ENCODE measurements at places on chromosomes 4 and X.

- DNase-seq: no peak
Measured at GRCh38 chrX:139931646-139932072, 1.2 kb downstream of the ATP11C start.

DNA sequence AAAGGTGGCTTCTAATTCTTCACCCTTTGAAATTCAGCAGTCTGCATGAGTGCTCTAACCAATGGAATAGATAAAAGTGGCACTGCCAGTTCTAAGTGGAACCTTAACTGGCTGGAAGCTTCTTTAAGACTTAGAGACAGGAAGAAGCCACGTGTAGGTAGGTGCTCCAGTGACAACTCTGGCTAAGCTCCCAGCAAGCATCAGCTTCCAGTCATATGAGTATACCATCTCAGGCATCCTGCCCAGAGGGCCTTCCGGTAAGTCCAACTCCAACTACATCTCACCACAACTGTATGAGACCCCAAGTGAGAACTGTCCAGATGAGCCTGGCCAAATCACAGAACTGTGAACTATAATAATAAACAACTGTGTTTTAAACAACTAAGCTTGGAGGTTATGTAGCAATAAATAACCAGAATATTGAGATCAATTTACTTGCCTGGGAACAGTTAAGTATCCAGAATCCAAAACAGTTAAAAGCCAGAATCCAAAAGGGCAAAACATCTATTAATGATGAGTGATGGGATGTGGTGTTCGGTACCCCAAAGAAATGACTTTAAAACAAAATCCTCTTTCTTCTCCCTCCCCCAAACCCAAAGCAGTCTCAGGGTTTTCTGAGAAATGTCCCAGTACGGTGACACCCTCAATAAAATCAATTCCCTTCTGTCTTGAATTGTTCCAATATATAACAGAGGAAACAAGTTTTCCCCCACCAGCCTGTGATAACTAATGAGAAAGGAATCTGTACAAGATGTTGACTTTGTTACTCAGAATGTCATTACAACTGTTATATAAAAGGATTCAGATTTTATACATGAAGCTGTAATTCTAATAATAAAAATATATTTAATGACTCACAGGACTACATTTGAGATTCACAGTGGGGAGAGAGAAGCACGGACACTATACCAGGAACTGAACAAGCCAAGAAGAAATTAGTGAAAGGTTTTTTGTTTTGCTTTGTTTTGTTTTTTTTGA lies 4.2 kb downstream of the TSPAN5 start:
- DNase-seq: no peak

DNA sequence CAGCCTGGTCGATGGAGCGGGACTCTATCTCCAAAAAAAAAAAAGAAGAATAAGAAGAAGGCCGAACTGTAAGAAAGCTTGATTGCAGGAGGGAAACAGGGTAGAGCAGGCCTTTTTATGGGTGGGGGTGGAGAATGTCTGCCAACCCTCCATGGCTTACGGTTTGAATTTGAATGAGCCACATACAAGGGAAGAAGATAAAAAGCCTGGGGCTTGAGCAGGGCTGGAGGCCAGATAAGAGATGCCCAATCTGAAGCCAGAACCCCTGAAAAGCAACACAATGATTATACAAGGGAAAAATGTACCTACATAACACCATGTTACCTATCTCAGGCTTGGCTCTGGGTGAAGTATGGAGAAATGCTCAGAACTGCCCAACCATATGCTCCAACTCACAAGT lies 57.3 kb upstream of the TRIM2 start:
- DNase-seq: no peak

DNA sequence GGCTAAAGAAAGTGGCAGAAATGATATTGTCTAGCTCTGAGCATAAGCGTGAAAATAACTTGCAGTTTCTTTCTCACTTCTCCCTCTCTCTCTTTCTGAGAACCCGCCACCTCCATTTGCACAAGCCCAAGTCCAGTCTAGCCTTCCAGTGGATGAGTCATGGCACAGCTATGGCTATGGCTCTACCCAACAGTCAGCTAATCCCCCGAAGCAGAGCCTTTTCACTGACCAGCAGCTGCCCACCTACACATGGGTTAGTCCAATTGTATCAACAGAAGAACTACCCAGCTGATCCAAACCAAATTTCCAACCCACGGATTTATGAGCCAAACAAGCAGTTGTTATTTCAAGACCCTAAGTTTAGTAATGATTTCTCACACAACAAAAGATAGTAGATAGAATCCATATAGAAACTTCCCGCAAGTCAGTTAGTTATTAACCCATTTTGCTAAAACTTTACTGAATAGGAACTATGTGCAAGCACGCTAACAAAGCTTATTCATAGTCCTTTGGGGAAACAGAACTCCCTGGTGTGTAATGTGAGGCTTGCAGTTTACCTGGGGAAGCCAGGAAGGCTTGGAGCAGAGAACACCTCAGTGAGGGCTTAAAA lies 282.3 kb downstream of the INPP4B start:
- no peak for DNase-seq

- no peak for DNase-seq
Measured at GRCh38 chrX:56782791-56783449, 53.9 kb downstream of the NBDY start.

DNA sequence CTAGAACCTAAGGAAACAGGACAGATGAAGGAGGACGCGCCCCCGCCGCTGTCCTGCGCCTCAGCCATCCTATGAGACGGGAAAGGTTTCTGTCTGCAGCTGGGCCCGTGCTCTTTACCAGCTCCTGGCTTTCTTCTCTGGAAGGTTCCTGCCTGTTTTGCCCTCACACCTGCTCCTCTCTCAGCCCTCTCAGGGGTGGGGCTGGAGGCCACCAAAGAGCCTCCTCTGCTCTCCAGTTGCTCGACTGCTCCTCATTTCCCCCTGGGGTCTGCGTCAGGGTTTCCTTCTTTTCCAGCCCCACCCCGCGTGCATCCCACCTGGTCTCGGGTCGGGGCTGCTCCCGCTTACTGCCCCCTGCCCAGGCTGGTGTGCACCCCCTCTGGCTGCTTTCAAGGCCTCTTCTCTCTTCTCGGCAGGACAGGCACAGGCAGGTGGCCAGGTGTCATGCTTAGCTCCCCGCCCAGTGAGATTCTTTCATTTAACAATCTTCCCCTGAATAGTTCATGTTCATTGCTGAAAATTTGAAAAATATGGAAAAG lies 4.6 kb downstream of the HTT-AS start:
- no peak for DNase-seq

GRCh38 chrX:40267334-40268187 lies 169.8 kb upstream of the BCOR start:
- DNase-seq: no peak

GRCh38 chr4:127249066-127249766 lies 383.5 kb upstream of the INTU start:
- DNase-seq: no peak

- DNase-seq: no peak
Measured at GRCh38 chr4:167032871-167033270, 201.4 kb downstream of the SPOCK3 start.

DNA sequence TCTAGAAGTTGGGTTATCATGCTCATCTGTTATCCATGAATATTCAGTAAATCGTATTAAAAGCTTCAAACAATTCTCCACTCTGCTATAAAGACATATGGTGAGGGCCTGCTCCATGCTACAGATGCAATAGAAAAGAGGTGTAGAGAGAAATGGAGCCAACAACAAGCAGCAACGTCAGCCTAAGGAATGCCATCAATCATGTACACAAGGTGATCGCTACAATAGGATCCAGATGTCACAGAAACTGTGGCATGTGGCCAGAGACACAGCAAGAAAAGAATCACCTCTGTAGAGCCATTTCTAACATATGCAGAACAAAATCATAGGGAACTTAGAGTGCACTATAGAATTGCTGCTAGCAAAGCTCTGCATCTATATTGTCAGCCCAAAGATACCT lies 1188.1 kb downstream of the PCDH7 start:
- DNase-seq: no peak

GRCh38 chr4:182303847-182304246 lies 60.6 kb downstream of the TENM3 start:
- DNase-seq: no peak

GRCh38 chr4:108831886-108832285 lies 69.0 kb upstream of the ETNPPL start:
- no peak for DNase-seq

- no peak for DNase-seq
Measured at GRCh38 chrX:136215559-136215958, 35.6 kb downstream of the MAP7D3 start.

DNA sequence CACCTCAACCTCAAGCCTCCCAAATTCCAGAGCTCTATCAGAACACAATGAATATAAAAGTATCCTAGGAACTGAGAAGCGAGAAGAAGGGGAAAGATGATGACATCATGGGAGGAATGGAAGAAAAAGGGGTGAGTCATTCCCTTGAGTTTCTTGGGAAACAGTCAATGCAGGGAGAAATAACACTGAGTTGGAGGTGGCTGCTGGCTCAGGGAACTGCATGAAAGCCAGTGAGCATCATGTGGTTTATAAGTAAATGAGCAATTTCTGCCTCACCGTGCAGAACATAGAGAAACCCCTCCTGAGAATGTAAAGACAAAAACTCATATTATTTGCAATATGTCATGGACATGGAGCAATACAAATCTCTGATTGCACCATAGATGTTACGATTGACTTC lies 73.3 kb downstream of the SHOX start:
- no peak for DNase-seq

GRCh38 chr4:53706422-53707032 lies 115.2 kb upstream of the LNX1 start:
- peak; percentile 81 for DNase-seq

DNA sequence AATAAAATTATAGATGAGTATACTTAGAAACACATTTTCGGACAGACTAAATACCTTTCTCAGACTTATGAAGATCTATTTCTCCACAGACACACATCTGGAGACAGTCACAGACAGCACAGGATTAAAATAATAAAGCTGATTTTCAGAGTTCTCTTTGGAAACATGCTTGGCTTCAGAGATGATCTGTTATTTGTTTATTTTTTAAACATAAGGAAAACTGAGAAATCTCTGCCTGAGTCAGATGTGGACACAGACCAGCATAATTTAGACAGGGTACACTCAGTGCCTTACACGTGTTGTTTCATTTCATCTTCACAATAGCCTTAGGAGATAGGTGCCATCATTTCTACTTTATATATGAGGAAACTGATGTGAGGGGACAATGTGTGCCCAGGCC lies 92.1 kb downstream of the SLC9A7 start:
- no peak for DNase-seq

DNA sequence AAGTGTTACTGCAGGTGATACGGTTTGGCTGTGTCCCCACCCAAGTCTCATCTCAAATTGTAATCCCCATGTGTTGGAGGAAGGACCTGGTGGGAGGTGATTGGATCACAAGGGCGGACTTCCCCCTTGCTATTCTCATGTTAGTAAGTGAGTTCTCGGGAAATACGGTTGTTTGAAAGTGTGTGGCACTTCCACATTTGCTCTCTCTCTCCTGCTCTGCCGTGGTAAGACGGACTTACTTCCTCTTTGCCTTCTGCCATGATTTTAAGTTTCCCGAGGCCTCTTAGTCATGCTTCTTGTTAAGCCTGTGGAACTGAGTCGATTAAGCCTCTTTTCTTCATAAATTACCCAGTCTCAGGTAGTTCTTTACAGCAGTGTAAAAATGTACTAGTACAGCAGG lies 65.2 kb upstream of the SLC7A11 start:
- no peak for DNase-seq

GRCh38 chrX:100625985-100626491 lies 10.6 kb downstream of the TSPAN6 start:
- no peak for DNase-seq

- no peak for DNase-seq
Measured at GRCh38 chrX:19814778-19815177, 72.6 kb downstream of the SH3KBP1 start.

- DNase-seq: no peak
Measured at GRCh38 chr4:21888195-21888976, 60.2 kb downstream of the KCNIP4 start.

- no peak for DNase-seq
Measured at GRCh38 chr4:11487868-11488544, 59.3 kb upstream of the HS3ST1 start.

DNA sequence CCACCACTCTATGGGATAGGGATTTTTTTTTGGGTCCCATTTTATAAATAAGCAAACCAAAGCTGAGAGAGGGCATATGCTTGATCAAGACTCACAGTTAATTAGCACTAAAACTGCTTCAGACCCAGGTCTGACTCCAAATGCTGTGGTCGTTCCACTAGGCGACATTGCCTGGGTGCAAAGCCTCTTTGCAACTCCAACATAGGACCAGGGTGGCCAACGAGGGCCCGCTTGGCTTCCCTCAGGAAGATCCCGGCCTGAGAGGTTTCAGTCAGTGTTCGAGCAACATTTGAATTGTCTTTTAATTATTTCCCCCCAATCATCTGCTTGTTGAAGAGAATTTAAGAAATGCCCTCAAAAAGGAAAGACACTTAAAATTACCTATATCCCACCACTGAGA lies 11.2 kb downstream of the PJA1 start:
- no peak for DNase-seq

DNA sequence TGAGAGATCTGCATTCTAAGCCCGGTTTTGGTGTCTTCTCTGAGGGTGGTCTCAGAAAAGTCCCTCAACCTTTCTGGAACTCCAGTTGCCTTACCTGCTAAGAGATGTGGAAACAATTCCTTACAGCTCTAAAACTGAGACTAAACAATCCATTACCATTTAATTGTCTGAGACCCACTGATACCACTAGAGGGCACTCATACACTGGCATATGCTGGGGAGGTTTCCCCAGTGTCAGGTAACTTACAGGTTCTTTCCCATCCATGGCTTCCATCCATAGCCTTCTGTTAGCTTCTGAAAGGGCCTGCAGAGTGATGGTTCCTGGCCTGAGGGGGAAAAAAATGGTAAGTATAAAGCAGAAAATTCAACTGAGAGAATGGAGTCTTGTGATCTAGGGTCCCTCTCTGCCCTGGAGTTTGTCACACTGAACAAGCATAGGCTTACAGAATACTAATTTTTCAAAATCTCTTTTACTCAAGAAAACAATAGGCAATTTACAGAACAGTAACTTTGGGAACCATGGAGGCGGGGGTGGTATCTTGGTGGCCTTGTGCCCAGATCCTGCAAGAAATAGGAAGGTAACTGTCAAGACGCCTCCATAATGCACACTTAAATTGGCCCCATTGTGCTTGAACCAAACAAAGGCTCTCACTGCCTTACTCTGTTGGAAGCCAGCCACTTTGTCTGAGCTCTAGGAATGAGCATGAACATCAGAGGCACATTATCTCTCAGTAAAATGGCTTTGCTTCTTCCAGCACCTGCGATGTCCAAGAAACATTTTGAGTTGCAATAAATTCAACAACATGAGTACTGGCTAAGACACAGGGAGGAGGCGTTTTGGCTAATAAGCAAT lies 236.1 kb downstream of the OPHN1 start:
- peak; percentile 47 for DNase-seq

DNA sequence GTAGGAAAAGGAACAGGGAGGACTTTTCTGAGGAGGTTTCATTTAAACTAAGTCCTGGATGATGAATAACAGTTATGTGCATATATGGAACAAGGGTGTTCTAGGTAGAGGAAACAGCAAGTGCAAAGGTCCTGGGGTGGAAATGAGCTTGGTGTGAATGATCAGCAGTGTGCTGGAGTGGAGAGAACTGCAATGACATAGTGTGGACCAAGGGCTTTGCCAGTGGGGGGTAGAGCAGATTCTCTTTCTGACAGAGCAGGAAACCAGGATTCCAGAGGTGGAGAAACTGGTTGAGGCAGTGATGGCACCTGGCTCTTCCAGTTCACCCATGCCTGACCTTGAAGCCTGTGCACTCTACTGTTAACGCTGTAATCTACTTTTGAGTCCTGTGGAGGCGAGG lies 1.7 kb downstream of the PPP1R3F start:
- DNase-seq: no peak

All from spinal cord (tissue), 10 donors.